ENCODE measurements at places on chromosomes 7 and 10.

DNA sequence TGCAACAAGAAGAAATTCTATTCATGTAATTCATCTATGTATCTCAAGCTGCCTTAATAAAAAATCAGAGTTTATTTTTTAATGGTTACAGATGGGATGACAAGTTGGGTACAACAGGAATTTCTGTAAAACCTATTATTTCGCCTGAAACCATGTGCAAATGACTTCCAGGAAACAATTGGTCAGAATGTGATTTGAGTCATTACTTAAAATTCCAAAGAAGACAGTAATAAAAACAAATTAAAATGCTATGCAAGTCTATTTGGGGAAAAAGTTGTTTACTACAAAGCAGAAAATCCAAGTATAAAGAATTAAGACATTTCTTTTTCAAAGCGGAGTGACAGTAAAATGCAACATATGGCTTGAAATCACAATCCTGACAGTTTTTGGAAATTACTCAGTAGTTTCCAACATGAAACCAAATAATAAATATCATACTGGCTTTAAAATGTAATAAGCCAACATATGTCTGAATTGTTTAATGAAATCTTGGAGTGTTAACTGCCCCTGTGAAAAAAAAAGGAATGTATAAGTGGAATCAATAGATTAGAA is 41.5 kb upstream of the SEMA3C start:
- DNase-seq = no peak

GRCh38 chr10:79390551-79391229 is 43.4 kb downstream of the PPIF start:
- DNase-seq = peak; percentile 82

DNA sequence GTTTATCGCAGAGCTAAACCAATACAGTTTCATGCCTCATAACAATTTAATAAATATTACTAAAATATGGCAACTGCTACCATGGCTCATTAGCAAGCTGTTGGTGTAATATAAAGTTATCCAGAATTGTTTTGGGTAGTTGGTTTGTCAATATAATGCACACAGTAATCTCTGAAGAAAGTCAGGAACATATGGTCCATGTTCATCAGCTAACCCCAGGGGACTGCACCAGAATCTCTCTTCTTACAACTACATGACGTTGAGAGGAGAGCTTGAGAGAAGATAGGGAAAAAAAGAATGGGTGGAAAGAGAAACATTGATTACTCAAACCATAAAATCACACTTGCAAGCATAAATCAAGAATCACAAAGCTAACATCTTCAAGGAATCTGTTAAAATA is 333.7 kb downstream of the NRG3 start:
- DNase-seq = no peak

- no peak for DNase-seq
Observed at GRCh38 chr10:49686651-49687050, 7.2 kb downstream of the C10orf53 start.

- DNase-seq = no peak
Observed at GRCh38 chr7:82542665-82543064, 99.1 kb upstream of the CACNA2D1 start.

DNA sequence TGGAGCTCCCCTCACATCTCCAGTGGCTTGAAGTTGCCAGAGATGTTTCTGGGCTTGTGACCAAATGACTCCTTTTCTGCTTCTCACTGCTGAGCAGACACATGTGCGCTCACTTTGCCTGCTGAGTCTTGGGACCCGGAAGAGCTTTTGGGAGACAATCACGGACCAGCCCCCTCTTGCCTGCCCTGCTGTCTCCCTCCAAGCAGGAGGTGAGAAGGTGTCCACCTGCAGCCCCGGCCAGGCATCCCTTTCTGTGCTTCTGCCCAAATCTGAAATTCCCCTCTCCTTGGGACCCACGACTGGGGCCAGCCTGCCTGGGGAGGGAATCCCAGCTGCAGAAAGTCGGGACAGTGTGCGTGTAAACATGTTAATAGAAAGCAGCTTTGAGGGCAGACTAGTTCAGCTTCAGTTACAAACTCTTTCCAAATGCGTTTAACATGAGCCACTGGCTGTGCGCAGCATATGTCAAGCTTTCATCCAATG is 31.7 kb downstream of the HTRA1 start:
- DNase-seq = no peak

DNA sequence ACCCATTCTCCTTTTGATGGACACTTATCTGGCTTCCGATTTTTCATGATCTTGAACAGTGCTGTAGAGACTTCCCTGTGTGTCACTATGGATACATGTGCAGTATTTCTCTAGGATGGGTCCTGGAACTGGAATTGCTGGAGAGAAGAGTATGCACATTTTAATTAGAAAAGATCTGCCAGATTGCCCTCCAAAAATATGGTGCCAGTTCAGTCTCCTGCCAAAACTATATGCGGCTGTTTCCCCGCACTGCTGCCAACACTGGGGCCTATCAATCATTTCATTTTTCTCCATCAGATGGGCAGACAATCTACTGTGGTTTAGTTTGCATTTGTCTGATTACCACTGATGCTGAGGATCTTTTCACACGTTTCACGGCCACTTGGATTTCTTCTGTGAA is 105.0 kb downstream of the SH2D4B start:
- no peak for DNase-seq

DNA sequence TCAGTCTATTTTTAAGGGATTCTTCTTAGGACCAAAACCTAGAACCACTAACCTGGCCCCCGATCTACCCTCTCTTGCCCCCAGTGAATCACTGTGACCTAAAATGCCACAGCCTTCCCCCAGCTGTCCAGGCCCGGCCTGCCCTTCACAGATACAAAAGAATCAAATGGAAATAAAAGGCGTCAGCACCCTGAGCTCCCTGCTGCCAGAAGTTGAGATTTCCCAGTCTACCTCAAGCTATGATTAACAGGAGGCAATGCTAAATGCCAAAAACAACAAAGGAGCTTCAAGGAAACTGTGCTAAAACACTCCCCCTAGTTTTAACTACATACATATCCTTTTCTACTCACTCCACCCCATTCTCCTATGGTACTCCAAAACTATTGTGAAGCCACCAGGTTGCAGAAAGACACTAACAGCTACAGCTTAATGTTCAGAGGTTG is 67.8 kb downstream of the GSAP start:
- DNase-seq = no peak

GRCh38 chr7:130410868-130411541 is 29.8 kb downstream of the CEP41 start:
- no peak for DNase-seq

DNA sequence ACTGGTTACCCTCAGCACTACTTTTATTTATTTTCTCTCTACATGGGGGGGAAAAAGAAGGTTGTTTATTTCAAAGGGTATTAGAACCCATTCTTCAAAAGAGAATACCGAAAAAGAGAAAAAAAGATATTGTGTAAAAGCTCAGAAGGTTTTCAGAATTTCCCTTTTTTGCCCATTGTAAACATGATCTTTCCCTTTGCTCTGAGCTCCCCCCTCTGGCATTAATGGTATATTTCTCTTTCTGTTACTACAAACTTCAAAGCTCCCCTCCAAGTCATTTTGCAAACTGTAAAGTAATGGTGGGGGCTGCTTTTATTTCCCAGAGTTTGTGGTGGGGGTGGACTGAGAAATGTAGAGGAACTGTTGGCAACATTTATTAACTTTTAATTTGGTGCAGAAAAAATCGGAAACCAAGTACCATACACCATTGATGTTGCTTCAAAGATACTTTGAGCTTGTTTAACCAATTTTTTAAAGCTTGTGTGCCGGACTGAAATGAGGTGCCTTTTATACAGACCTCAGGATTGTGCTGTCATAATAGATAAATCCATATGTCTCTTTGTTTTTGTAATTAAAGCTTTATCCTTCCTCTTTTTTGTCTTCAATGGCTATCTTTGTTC is 181.5 kb downstream of the EXOC4 start:
- no peak for DNase-seq

- DNase-seq = no peak
Observed at GRCh38 chr10:131996466-131997365, 15.0 kb upstream of the BNIP3 start.

DNA sequence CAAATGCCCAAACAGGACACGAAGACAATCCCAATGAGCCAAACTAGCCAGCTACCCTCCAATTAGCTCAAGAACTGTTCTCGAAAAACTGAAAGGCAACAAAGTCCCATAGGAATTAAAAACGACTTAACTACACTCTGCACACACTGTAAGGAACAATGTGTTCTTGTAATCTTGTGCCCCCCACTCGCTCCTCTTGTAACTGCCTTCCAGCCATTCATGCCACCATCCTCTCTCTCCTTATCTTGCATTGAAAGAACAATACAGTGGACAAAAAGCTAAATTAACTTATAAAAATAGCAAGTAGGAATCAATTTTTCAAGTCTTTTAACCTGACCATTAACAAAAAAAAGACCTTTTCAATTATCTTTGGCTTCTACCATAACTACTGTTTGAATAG is 2.9 kb downstream of the CYTH3 start:
- DNase-seq = no peak

GRCh38 chr10:42640610-42641229 is 2.4 kb upstream of the ZNF33B start:
- no peak for DNase-seq

DNA sequence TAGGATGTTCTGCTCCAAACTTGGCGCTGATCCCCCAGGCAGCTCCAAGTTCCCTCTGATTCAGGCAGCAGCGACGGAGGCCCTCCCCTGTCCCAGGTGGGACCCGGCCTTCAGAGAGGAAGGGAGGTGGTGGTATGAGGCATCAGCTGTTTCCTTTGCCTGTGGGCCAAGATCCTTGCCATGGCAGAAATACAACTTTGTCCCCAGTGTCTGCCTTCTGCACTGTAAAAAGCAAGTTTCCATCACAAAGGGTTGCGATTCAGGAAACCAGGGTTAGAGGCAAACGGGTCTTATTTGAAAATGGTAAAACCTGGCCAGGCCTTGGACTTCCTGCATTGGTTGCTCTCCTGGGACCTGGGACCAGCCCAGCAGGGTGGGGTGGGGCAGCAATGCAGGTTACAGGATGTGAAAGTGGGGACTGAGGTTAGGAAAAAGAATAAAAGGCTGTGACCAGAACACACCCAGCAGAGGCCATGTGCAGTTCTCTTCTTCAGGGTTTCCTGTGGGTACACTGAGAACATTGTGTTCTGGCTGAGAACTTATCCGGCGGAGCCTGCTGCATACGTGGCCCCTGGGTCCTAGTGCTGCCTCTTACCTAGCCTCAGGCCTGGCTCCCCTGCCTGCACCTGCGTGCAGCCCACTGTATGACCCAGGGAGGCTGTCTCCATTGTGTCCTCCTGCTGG is 25.1 kb upstream of the DDIT4 start:
- peak; percentile 98 for DNase-seq

DNA sequence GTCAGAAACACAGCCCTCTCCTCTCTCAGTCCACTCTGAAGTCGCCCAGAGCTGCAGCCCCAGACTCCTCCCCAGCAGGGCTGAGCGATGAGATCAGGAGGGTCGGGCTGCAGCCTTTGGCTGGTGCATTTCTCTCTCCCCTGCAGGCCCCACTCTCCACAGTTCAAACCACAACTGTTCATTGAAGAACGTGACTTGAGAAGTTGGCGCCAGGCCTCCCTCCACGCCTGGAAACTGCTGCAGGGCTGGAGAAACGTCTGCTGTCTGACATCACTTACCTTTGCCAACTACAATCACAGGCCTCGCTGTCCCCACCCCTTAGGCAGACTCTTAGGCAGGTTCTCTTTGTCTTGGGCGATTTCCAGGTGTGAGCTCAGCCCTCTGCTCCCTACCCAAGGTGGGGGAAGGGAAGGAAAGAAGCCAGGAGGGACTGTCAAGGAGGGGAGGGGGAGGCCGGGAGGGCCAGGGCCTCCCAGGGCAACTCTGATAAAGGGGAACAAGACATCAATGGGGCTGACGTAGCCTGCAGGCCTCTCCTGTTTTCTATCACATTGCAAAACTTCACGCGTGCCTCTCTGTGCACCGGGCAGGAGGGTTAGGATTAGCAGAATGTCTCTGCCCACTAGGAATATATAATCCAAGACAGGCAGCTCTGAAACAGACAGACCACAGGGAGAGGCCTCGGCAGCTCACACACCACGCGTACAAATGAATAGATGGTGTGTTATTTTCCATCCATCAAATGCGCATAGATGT is 32.7 kb downstream of the CALML5 start:
- no peak for DNase-seq

DNA sequence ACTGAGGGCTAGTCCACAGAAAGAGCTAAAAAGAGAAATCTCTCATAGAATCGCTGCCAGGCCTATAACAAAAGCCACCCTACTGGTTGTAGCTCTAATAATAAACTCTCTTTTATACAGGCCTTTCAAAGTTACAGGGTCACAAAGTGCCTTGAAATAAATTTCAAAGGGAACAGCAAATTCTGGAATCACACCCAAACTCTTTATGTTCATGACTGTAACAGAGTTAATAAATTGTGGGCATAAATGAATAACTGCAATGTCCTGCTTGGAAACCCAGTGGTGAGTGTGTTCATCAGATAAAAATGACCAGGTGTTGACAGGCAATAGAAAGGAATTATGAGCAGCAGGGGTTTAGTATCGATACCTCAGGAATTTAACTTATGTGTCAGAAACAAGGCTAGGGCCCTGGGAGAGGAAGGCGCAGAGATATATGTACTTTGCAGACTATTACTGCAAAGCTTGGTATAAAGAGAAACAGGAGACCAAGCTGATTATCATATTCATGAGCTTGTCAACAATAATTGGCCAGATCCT is 9.3 kb downstream of the CDC14C start:
- no peak for DNase-seq

DNA sequence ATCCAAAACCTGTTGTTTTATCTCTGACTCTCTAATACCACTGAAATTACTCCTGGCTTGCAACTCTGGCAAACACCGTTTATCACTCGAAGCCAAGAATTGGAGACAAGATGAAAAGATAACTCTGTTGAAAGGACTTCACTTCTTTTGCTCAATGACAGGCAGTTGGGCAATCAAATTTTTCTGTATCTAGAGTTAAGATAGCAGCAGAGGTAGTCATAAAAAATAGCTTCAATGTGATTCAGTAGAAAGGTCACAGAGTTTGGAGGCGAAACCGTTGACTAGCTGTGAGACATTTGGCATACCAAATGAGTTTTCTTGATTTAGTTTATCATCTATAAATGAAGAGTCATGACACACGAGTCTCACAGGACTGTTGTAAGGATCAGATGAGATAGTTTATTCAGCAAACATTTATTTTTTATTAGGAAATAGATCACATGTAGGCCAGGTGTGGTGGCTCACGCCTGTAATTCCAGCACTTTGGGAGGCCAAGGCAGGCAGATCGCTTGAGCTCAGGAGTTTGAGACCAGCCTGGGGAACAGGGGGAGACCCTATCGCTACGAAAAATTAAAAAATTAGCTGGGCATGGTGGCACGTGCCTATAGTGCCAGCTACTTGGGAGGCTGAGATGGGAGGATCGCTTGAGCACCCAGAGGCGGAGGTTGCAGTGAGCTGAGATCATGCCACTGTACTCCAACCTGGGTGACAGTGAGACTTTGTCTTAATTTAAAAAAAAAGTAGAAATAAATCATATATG is 23.6 kb downstream of the AKR1B1 start:
- no peak for DNase-seq

GRCh38 chr10:7666253-7667023 is at the start of gene ITIH5:
Gene ITIH5, minus strand, starts transcription at chr10:7666966. Its CDS starts 74 bp downstream, at chr10:7666892.
- no peak for DNase-seq
